ENCODE measurements at places on chromosomes 1 and 21.

GRCh38 chr1:6180268-6180706 is at the start of gene CHD5:
Gene CHD5, minus strand, starts transcription at chr1:6180321. Its CDS starts 298 bp downstream, at chr1:6180023.
- no peak for DNase-seq

GRCh38 chr1:183124259-183124658 is 61.8 kb upstream of the LAMC2 start:
- DNase-seq, result no peak

DNA sequence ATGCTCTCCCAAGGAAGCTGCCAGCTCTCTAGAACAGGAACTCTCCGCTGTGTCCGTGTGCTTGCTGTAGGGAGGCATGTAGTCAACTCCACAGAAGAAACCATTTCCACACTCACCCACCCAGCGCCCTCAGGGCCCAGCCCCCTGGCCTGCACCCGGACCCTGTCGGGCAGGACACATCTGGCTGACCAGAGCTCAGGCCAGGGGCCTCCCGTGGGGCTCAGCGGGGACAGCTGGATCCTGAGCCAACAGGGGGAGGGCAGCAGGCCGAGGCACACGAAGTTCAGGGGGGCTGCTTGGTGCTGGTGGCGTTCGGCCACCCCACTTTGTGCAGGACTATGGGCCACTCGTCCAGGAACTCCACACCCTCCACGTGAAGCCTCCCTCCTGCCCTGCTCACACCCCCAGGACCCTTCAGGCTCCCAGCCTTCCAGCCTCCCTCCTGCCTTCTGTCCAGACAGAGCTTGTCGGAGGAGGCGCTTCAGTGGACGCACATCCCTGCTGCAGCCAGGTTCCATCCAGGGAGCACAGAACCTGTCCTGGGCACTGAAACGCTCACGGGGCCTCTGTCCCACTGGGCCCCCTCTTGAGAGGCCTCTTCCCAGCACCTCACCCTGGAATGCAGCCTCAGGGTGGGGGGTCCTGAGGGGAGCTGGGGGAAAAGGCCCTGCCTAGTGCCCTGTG is 15.0 kb upstream of the FAAP20 start:
- DNase-seq, result no peak

DNA sequence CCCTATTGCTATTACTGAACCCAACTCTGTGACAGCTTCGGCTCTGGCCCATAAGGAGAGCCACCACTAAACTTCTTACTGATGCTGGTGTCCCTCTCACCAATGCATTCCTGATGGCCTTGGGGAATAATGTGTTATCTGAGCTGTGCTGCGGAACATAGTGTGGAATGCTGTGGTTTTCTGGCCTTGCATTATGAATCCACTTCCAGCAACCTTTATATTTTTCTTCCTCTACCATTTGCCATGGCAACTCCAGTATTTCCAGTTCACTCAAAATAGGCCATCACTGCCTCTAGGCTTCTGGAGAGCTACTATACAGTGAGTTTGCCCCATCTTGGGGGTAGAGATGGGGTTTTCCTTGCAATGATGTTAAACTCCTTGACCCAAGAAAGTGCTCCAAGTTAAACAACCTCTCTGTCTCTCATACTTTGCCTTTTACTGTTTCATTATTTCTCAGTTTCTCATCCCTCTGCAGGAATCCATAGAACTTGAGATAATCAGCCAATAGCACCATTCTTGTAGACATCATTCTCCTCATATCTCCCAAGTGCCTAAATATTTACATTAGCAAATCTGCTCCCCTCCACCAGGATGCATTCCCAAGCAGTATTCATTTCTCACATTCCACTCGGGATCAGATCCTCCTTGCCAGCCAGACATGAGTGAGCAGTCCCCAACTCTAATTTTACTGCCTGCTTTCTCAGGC is 11.1 kb upstream of the RAVER2 start:
- DNase-seq, result no peak

GRCh38 chr21:35179990-35180540 is 131.0 kb upstream of the RUNX1 start:
- no peak for DNase-seq

GRCh38 chr1:175933801-175934200 is 190.4 kb upstream of the TNR start:
- DNase-seq, result no peak

GRCh38 chr1:99621340-99621901 is 24.5 kb upstream of the PALMD start:
- DNase-seq, result no peak

- DNase-seq, result no peak
These were observed 109.1 kb downstream of the OLFML2B start for GRCh38 chr1:161914595-161914994.

DNA sequence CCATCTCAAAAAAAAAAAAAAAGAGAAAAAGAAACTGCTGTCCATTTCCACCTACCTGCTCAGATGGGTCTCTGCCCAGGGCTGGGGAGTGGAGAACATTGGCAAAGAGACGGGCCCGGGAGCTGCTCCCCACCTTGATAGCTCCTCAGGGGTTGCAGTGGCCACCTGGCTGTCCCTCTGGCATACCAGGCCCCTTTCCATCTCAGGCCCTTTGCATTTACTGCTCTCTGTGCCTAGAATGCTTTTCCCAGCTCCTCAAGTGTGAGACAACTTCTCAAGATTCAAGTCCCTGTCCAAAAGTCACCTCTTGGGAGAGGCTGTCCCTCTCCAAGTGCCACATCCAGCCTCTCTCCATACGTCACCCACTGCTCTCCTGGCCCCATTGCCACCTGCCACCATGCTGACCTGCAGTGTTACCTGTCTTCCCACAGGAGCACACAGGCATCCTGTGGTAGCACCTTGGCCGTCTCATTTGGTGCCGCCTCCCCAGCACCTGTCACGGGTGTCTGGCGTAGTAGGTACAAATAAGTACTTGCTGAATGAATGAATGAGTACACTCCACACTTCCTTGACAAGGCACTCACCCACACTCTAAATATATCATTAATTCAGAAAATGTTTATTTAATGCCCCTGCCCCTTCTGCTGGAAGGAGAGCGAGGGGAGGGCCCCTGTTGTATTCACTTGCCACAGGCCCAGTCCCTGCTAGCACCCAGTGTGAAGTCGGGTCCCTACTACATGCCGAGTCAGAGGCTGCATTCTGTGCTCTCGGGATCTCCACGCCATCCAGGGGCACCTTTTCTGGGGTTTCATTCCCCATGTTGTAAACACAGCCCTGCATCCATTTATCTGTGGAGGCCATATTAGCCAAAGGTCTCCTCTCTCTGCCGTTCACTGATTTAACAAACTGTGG is 48.8 kb downstream of the DISP3 start:
- no peak for DNase-seq

DNA sequence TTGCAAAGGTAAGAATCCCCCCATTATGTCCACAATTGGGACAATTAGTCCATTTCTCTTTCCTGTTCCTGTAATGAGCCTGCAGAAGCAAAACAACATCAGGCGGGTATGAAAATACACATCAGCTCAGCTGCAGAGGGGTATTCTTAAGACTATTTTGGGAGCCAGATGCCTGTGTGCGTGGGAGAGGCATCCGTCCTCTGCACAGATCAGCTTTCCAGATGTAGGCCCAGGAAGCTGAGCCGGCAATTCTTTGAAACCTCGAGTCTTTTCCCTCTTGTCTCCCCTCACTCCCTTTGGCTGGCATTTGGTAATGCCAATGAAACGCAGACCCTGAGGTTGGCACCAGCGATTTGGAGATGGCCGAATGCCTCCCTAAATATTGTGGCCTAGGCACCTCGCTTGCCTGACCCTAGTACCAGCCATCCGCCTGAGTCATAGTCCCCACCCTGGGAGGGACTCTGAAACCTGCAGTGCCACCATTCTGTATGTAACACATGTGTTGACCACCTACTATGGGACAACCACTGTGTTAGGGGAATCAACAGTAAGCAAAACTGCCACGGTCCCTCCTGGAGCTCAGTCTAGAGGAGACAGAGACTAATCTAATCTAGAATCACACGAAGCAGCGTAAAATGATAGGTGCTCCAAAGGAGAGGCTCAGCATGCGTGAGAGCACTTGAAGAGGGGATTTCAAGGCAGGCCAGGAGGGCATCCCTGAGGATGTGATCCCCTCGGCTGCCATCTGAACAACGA is 603.0 kb downstream of the MATN1 start:
- DNase-seq, result no peak

GRCh38 chr1:8047686-8048445 is 21.8 kb upstream of the ERRFI1 start:
- DNase-seq, result no peak

DNA sequence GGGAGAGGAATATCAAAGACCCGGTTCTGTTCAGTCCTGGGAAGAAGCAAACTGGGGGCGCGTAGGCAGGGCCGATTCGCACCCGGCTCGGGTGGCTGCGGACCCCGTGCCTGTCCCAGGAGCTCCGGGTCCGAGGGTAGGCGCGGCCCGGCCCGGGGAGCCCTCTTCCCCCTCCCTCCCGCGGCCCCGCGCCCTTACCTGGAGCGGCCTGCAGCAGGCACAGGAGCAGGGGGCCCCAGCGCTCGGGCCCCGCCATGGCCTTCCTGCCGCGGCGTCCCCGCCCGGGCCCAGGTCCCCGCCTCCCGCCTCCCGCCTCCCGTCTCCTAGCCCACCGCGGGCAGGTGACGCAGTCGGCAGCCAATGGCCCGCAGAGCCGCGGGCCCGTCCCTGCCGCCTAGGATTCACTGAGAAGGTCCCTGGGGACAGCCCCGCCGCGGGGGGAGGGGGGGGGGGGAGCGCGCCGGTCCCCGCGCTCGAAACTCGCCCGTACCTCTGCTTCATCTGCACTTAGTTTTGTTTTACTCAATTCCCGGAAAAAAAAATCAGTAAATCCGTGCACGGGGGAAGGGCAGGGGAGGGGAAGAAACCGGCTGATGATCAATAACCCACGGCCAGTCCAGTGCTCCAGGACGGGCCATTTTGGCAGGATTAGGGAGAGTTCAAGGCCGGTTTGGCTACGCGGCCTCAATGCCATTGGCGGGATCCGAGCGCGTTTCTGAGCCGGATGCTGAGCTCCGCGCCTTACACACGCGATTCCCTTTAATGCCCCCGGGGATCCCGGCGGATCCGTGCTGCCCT is at the start of gene IFNLR1:
Gene IFNLR1 (minus strand): TSS at position 297 of the 798 bp plus-strand sequence. CDS start 41 bp downstream, at position 256.
- no peak for DNase-seq

- DNase-seq, result no peak
These were observed 66.5 kb upstream of the KCNJ6 start for GRCh38 chr21:37982496-37983318.

GRCh38 chr1:102970496-102971078 is 137.7 kb downstream of the COL11A1 start:
- DNase-seq, result peak; percentile 56

DNA sequence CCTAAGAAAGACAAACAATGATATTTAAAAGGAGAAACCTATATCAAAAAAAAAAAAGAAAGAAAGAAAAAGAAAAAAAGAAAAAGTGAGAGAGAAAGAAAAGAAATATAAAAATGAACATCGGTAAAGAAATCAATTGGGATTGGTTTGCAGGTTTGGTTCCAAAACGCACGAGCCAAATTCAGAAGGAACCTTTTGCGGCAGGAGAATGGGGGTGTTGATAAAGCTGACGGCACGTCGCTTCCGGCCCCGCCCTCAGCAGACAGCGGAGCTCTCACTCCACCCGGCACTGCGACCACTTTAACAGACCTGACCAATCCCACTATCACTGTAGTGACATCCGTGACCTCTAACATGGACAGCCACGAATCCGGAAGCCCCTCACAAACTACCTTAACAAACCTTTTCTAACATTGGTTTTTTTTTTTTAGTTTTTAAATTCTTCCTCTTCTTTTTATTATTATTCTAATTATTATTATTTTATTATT is 11.7 kb downstream of the LHX9 start:
- DNase-seq, result no peak

DNA sequence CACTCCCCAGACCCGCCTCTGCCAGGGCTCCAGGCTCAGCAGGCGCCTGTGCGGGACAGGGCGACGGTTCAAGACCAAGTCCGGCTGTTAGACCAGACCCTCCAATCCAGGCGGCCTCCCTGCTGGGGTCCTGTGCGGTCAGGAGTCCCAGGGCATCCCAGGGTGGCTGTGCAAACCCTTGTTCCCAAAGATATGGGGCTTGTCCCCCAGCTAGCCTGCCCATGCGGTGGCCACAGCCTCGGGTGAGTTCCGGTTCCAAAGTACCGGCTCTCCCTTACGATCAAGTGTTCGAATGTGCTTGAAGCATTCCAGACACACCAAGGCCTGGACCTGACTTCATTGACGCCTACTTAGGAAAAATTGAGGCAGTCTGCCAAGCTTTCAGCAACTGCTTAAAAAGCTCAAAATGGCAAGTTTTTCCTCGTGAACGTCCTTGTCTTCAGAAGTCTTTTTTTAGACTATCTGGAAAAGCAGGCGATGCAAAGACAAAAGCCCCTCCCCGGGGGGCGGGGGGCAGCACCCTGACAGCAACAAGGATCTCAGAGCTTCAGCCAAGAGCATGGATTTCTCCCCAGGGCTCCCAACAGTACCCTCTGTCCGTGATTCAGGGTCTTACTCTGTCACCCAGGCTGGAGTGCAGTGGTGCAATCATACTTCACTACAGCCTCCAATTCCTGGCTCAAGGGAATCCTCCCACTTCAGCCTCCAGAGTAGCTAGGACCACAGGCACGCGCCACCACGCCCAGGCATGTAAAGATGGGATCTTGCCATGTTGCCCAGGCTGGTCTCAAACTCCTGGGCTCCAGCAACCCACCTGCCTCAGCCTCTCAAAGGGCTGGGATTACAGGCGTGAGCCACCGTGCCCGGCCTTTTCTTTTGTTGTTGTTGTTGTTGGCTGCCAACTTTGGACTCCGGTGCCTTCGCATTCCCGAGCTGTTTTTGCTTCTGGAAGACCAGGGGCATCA is 2.3 kb downstream of the FAAP20 start:
- DNase-seq, result no peak

GRCh38 chr1:159122005-159122621 is 45.5 kb upstream of the AIM2 start:
- no peak for DNase-seq

GRCh38 chr1:181105134-181106021 is 16.9 kb downstream of the IER5 start:
- DNase-seq, result peak; percentile 76

DNA sequence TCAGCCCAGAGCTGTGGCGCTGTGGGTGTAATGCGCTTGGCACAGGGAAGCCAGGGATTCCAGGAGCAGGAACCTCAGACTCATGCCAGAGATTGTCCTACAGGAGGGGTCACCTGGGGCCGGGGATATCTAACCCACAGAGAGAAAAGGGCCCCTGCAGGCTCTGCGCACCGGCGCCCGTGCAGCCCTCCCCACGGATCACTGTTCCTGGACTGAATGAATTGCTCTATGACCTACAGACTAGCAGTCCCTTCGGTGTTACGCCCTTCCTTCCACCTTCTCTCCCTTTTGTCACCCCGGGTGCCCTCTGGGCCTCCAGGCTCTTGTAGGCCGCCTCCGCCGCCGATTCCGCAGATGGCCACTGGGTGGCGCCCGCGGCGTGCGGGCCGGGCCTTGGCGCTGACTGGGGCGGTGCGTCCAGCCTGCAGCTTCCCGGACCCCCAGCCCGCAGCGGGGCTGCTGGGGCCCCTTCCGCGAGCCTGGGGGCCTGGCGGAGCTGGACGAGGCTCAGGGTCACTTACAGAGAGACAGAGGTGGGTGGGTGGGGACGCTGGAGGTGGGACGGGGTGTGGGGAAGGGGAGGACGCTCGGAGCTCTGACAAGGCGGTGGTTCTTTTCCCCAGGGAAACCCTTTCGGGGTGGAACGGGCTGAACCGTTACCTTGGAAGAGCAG is 101.3 kb downstream of the IER5 start:
- DNase-seq, result peak; percentile 49
